ENCODE measurements at places on chromosomes 5 and 9. TPM values are rescaled to one million over a fixed set of nuclear protein-coding genes. Genes with fewer than 3 reads are reported as not detected.

DNA sequence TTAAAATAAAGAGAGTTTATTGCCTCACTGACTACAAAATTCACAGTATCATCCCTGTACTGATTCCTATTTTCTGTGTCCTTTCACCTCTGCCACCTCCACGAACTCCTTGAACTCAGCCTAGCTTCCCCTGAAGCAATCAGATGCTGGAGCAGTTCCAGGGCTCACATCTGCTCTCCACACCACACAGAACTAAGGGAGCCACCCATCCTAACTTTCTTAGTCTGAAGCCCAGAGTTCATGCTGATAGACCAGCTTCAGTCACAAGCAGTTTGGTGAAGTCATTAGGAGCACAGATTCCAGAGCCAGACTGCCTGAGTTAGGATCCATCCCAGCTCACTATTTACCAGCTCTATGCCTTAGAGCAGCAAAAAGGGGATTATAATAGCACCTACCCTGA lies 15.6 kb upstream of the EPB41L4A start:
- no peak for DNase-seq

Gene NIPSNAP3A
- 15.2 TPM for total RNA-seq

- no peak for DNase-seq
These were observed 12.1 kb downstream of the LRRC14B start for GRCh38 chr5:203246-203930.

GRCh38 chr5:35922468-35922867 lies 16.0 kb downstream of the CAPSL start:
- DNase-seq = no peak

Gene TNFSF15
- 0.35 TPM for total RNA-seq

Gene TNPO1
- 93.0 TPM for total RNA-seq

Gene SLC45A2
- 0.33 TPM for total RNA-seq

Gene GARIN3
- total RNA-seq = 0.47 TPM

DNA sequence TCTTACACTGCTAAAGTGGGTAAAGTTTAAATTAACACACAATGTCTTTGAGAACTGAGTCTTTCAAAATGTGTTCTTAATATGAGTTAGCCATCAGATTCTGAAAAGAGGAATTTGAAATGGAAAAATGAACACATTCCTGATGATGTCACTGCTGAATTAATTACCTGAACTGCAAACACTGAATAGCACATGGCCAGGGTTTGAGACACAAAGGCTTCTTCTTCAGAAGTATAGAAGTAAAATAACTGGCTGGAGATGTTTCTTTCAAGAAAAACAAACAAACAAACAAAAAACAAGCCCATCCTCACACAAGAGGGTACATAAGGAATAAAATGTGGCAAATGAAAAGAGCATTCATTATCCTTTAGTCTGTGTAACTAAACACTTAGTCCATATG lies 7.1 kb downstream of the GLIS3 start:
- DNase-seq = no peak

Gene SOX30
- total RNA-seq = not detected

Gene HRCT1
- total RNA-seq = not detected

Gene MARCOL
- total RNA-seq = not detected

DNA sequence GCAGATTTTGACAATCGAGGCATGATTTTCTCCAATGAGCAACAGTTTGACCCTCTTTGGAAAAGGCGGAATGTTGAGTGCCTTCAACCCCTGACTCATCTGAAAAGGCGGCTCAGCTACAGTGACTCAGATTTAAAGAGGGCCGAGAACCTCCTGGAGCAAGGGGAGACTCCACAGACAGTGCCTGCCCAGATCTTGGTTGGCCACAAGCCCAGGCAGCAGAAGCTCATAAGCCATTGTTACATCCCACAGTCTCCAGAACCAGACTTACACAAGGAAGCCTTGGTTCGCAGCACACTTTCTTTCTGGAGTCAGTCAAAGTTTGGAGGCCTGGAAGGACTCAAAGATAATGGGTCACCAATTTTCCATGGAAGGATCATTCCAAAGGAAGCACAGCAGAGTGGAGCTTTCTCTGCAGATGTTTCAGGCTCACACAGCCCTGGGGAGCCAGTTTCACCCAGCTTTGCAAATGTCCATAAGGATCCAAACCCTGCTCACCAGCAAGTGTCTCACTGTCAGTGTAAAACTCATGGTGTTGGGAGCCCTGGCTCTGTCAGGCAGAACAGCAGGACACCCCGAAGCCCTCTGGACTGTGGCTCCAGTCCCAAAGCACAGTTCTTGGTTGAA lies 13.6 kb downstream of the PTPDC1 start:
- DNase-seq = no peak

- peak; percentile 30 for DNase-seq
These were observed 2.7 kb downstream of the NXNL2 start for GRCh38 chr9:88537761-88538091.

Gene UNC13B
- 5.0 TPM for total RNA-seq

Gene WNT8A
- total RNA-seq = not detected

Gene PLPP6
- total RNA-seq = 2.0 TPM

Gene CMBL
- total RNA-seq = 0.80 TPM

- DNase-seq = no peak
These were observed 3.2 kb upstream of the ACOT12 start for GRCh38 chr5:81397176-81397575.

Gene HIGD2A
- 154 TPM for total RNA-seq

Gene CACNA1B
- total RNA-seq = 0.07 TPM

GRCh38 chr5:81425569-81425968 lies 31.6 kb upstream of the ACOT12 start:
- DNase-seq = no peak

- DNase-seq = no peak
These were observed 21.3 kb downstream of the HK3 start for GRCh38 chr5:176877793-176878331.

DNA sequence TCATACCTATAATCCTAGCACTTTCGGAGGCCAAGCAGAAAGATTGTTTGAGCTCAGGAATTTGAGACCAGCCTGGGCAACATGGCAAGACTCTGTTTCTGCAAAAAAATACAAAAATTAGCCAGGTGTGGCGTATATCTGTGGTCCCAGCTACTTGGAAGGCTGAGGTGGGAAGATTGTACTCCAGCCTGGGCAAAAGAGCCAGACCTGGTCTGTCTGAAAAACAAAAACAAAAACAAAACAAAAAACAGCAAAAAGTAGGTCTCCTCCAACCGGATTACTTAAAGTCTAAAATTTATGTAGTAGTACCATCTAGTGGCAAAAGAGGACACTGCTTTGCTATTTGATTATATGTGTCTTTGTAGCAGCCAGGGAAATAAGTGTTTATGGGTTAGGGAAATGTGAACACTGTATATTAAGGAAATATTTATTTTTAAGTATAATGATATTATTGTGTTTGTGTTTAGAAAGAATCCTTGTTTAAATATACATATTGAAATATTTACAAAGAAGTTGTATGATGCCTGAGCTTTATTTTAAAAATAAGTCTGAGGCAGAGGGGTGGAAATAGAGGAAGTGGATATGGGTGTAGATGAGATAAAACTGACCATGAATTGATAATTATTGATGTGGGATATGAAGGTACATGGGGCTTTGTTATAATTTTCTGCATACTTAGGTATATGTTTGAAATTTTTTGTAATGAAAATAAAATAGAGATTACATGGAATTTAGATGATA lies 20.0 kb downstream of the APC start:
- DNase-seq = no peak

DNA sequence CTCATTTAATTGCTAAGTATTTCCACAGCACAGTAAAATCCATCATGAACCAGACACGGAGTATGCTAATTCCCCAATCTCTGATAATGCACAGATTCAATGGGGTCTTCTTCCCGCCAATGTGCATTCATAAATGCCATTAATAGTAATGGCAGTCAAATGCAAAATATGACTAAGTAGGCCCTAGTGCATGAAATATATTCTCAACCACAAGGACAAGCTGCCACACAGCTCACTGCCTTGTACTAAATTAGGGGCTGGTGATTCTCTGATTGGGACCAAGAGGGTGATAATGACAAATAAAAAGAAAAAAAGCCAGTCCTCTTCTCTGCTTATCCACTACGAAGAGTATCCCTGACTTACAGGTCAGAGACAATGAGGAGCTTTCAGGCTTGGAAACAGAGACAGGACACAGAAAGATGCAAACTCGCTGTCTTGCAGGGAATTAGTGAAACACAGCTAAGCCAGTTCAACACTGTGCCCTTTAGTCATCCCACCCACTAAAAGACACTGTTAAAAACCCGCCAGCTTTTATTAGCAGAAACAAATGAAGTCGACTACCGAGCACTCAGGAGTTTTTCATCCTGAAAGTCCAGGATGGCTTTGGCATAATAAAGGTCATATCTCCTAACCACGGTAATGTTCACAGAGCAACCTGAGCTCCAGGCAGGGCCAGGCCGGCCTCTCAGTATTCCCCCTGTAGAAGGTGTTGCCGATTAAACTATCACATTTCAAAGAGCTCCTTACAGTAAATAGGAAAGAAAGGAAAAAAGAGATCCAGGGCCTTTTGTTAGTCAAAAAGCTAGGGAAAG lies 148.1 kb downstream of the EBF1 start:
- DNase-seq = no peak

Gene CATSPER3
- 0.51 TPM for total RNA-seq

DNA sequence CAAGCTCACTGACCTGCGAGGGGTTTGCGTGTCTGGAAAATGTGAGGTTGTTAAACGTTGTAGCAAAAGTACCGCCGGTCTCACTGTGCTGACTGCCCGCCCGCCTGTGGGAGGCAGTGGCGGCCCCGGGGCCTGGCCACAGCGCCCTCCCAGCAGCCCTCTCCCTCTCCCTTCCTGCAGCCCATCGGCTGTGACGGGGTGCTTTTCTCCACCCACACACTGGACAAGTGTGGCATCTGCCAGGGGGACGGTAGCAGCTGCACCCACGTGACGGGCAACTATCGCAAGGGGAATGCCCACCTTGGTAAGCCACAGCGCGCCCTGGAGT lies 6.2 kb downstream of the ADAMTSL2 start:
- no peak for DNase-seq

Gene PKD2L2
- total RNA-seq = not detected

Gene CRB2
- total RNA-seq = 0.14 TPM

- no peak for DNase-seq
These were observed 26.9 kb upstream of the CEMIP2 start for GRCh38 chr9:71795097-71795813.

- no peak for DNase-seq
These were observed 5.3 kb downstream of the KLF4 start for GRCh38 chr9:107484117-107484723.

DNA sequence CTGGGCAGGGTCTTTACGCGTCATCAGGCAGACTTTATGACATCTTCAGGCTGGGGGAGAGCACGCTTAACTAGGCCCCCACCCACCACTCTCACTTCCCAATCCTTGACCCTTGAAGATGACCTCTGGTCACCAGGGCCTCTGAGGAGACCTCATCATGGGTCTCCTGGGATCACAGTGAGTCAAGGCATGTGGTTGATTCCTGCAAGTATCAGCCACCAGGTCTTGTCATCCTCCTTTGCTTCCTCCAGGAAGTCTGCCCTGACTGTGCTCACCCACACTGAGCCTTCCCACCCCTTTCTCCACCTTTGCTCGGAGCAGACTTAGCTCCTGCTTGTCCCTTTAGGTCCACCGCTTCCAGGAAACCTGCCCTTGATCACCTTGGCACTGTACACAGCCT lies 17.3 kb downstream of the ODF2 start:
- DNase-seq = no peak

- no peak for DNase-seq
These were observed 10.6 kb upstream of the LHX2 start for GRCh38 chr9:124000784-124001457.

DNA sequence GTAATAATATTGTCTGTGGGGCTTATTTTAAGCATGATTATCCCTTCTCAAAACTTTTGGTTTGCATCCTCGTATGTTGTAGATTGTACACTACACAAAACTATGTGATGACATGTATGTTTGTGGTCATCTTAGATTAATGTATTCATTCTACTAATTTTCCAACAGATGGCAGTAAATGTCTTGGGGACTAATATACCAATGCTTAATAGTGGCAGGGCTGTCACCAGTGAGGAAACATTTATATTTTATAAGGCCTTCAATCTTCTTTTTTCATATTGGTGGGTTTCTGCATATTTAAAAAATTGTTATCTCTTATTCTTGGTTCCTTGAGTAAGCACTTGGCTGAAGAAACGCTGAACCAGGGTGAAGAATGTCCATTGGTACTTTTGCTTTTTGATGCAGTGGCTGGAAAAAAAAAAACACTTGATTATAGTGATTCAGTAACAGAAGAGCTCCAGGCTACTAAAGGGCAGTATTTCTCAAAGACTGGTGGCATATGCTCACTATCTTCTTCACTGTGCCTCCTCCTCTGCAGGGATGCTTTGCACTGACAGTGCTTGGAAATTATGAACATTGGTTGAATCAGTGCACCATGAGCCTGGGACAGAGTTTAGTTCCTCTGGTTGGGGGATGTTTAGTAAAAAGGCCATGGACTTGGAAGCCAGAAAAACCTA lies 530.3 kb downstream of the RASEF start:
- no peak for DNase-seq

DNA sequence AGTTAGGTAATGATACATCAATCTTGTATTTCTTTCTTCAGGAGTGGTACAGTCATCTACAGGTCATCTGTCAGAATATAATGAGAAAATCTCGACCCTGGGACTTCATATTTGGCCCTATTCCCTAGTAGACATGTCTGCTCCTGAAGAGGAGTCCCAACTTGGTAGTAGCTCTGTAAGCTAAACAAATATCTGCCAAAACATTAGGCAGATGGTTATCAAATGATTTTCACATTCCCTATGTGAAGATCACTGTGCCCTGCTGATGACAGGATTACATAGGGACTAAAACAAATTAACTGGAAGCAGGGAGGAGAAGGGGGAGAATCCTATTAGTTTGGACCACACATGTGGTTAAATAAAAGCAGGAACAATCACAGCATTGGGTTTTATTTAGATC lies 138.6 kb upstream of the NFIB start:
- DNase-seq = no peak

GRCh38 chr9:111362526-111362925 lies 32.5 kb upstream of the OR2K2 start:
- no peak for DNase-seq

Gene HTR4
- not detected for total RNA-seq

Gene C9orf153
- 0.59 TPM for total RNA-seq

Gene FOXD4L5
- total RNA-seq = 0.23 TPM

GRCh38 chr5:135397084-135397483 lies 1.9 kb downstream of the MACROH2A1 start:
- no peak for DNase-seq

GRCh38 chr5:97623441-97623840 lies 440.4 kb upstream of the RIOK2 start:
- no peak for DNase-seq

GRCh38 chr9:21096172-21096900 lies 18.6 kb upstream of the IFNB1 start:
- peak; percentile 24 for DNase-seq

Gene PDE8B
- total RNA-seq = 0.10 TPM

Gene GABRA1
- not detected for total RNA-seq

DNA sequence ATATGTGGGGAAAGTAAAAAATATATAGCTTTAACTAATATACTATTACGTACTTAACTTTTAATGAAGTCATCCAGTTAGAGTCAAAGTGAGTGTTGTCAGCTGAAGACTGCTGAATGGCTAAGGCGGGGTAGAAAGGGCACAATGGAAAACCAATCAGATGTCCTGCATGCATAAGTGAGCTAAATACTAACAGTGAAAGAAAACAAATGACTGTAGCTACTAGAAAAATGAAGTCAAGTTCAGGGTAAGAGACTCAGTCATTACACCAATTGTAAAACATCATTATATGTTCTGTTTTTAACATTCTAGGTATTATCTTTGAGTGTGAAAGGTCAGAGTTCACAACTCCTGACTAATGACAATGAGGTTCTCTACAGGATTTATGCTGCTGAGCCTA lies 295.2 kb downstream of the ADGRV1 start:
- DNase-seq = no peak

Measured in activated naive CD4-positive, alpha-beta T cell treated with anti-CD3 and anti-CD28 coated beads, Interleukin-2, amount 50 U/mL, for 72 hours (primary cell).